Fibroblast of skin of abdomen (primary cell): ENCODE measurements at places on chromosomes 2 and 18.
A peak's percentile ranks its signal among the peaks of the same experiment; 100 is the strongest.

DNA sequence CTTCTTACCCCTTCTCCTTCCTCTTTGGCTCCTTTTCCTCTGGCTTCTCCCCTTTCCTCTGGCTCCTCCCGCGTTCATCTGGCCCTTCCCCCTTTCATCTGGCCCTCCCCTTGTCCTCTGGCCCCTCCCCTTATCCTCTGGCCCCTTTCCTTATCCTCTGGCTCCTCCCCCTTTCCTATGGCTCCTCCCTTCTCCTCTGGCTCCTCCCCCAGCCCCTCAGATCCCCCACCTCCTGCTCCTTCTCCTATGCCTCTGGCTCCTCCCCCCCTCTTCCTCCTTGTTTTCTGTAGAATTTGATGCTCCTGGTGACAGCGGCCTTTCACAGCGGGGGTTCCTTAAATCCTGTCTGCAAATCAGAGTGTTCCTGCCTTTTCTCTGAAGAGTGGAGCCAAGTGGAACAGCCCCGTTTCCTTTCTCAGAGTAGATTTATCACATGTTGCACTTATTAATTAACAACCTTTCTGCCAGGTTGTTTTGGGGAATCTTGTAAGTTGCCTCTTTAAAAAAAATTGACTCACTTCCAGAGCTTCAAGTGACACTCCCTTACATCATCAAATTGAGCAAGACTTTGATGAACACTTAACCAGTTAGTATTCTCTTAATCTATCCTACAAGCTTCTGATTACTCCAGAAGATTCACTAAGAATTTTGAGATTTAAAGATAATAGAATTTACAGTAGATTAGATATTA is 27.9 kb downstream of the FABP1 start:
- DNase-seq: peak; percentile 21

DNA sequence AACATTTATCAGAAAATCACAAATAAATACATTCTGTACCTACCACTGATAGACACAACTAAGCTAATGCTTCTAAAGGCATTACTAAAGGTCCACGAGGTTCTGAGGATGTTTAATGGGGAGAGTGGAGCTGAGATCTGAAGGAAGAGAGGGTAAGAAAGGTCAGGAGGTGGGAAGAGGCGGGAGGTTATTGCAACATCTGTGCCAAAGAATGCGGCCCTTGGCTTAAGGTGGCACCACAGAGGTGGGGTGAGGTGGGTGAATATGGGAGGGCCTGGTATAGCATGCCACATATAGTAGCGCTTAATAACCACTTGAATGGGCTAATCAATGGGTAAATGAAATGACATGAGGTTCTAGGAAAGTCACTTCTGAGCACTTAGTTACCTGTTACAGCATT is 217.8 kb upstream of the ATP5MC3 start:
- DNase-seq: no peak

DNA sequence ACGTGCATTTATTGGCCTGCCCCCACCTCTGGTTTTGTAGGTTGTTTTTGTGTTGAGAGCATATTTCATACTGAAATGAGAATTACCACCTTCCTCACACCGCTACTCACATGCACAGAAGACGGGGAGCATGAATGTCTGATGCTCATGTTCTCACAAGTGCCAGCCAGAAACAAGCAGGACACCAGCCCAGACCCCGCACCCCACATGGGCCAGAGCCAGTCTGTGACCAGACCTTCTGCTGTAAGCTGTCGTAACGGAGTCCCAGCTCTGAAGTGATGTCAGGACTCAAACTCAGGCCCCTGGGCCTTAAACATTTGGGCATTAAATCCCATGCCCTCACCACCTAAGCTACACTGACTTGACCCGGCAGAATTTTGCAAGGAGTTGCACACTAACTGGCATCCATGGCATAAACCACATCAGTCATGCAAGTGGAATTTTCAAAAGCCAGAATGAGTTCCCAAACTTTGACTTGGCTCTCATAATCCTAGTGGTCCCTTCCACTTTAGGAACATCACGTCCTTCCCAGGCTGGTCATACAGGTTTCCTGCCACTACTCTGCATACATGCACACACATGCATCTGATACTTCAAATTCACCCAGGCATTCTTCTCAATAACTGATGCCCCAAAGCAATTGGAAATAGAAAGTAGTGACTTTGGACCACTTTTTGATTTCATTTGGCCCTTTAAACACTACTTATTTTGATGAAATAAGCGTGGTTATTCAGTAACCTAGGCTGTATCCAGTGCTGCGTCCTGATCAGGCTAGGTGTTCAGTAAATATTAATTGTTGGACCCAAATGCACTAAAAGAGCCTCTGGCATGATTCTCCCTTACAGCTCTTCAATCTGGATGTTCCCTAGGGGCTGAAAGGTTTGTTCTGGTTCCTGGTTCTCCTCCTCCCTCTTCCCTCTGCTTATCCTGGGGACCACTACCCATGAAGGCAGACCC is 223.1 kb upstream of the ID2 start:
- no peak for DNase-seq

DNA sequence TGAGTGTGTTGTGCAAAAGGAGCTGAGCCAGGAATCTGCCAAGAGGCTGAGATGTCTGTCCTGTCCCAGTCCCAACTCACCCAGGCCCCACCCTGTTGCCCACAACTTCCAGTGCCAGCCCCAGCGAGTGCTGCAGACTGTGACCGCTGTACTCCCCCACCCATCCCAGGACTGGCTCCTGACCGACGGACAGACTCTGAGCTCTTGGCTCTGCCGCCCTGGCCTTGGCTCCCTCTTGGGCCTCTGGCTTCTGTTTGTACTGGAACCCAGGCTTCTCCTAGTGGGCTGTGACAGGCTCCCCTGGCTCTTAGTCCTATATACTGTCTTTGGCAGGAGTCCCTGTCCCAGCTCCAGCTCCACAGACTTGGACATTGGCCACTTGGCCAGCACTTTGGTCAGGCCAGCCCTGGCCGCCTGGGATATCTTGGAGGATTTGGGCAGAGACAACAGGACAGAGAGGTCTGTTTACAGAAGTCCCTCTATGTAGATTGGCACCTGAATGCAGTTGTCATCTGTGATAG is 41.1 kb downstream of the ACOXL start:
- DNase-seq: no peak

- peak; percentile 84 for DNase-seq
These were observed 784 bp downstream of the ACTR1B start for GRCh38 chr2:97662895-97663625.

DNA sequence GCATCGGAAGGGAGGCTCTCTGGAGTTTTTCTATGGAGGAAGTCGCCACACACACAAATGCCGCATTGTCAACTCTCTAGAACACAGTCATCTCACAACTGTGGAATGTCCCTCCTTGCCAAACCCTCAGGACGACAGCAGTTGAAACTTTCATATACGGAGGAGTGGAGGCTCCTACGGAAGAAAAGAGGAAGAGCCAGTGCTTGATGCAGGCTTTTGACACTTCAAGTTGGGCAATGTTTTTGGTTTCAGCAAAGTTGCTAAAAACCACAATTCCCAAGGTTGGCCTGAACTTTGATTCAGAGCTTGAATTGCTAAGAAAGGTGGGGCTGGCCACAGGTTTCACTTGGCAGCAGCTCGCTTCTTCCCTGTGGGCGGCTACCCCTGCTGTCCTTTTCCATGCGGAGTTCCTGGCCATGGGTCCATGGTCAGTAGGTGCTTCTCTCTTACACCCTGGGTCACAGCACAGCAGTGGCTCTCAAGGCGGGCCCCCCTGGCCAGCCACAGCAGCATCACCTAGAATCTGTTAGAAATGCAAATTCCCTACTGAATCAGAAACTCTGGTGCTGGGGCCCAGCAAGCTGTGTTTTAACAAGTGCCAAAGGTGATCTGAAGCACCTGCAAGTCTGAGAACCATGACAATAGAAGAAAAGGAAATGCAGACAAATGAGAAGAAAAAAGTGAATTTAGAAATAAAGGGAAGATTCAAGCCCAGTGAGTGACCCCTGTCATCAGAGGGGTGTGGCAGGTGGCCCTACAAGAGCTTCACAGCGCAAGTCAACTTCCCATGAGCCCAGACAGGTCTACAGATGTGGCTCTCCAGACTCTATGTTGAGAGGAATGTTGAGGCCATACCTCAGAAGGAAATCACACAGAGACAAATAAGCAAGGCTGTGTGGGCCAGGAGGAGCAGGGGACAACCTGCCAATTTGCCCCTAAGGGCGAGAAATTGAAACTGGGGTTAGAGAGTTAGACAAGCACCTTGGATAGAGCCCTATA is 856.4 kb downstream of the RNF144A start:
- DNase-seq: peak; percentile 28

GRCh38 chr2:26412091-26412673 is 10.5 kb downstream of the DRC1 start:
- no peak for DNase-seq

DNA sequence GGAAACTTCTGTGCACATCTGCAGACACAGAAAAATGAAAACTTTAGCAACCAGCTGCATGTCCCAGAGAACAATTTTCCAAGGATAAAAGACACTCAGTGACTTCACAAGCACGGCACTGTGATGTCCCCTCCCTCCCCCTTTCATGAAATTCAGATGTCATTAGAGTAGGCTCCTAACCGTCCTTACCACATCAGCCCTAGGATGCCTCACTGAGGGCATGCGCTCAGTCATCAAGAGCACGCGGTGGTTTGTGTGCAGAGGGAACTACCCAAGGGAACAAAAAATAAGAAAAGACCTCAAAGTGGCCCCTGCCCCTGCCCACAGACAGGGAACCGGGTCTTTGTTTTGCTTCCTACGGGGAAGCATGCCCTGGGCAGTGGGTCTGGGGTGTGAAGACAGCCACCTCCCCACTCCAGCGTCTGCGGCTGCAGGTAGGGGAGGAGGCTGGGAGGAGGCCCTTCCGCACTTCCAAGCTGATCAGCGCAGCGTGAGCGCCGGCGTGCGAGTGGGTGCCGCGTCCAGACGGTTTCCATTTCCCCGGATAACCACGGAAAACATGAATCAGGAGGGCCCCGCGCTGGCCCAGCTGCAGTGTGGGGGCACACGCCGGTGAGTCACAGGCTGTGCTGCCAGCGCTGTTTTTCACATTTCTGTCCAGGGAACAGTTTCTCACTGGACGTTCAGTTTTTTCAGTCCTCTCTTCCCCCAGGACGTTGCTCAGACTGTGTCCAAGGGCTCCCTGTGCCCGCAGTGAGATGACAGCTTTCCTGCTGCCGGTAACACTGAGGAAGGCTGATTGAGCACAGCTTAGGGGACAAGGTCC is 70.6 kb downstream of the COPS8 start:
- peak; percentile 91 for DNase-seq

- DNase-seq: no peak
These were observed 187.5 kb upstream of the ACVR2A start for GRCh38 chr2:147657086-147658000.

GRCh38 chr18:53701697-53702096 is 522.8 kb downstream of the MBD2 start:
- no peak for DNase-seq

GRCh38 chr2:42809819-42810120 is 17.4 kb upstream of the HAAO start:
- no peak for DNase-seq

GRCh38 chr2:28173377-28173776 is 219.3 kb upstream of the FOSL2 start:
- no peak for DNase-seq

- DNase-seq: no peak
These were observed 76.4 kb upstream of the CDKL4 start for GRCh38 chr2:39320162-39320561.

GRCh38 chr2:55134316-55134706 is 84.1 kb upstream of the RTN4 start:
- DNase-seq: no peak

DNA sequence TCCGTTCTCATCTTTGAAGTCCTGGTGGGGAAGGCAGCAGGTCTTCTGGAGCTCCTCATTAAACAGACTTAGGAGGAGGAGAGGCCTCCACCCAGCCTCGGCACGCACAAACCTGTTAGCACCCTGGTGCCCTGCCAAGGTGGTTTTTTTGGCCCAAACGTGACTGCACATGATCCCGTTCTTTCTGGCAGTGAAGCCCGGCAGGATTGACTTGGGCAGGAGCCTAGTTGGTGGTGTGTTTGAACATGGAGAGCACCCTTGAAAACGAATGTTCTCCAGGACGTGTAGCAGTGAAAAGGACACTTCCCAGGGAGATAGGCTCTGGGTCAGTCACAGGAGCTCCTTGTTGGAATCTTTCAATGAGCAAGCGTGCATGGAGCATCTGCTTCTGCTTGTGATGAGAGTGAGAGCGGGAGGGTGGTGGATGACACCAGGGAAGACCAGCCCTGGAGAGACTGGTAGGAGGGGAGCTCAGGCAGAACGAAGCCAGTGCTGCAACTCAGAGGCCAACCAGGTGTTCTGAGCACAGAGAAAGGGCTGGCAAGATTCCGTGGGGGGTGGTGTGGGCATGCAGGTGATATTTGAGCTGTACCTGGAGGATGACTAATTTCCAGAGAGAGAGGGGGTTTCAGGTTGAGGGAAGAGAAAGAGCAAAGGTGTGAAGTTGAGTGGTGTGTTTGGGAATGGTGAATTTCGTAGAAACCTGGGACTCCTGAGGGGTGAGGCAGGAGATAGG is 73.8 kb downstream of the TANC1 start:
- no peak for DNase-seq

GRCh38 chr2:67560771-67561456 is 163.8 kb downstream of the ETAA1 start:
- DNase-seq: no peak

GRCh38 chr2:200625282-200625681 is 39.5 kb downstream of the AOX1 start:
- DNase-seq: no peak

DNA sequence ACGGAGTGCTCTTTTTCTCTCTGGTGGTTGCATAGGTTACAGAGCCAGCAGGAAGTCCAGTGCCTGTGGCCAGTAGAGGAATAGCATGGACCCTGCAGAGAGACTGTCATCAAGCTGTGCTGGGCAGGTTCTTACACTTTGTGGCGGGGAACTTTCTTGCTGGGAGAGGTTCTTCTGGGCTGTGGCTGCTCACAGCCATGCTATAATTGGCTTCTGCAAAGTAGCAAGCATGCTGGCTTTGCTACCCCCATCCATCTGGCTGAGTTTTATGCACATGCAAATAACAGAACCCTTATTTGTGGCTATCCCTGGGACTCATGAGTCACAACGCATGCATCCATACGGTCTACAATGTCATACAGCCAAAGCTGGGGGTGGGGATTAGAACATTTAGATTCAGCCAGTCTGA is 68.9 kb downstream of the PLCL1 start:
- peak; percentile 95 for DNase-seq

DNA sequence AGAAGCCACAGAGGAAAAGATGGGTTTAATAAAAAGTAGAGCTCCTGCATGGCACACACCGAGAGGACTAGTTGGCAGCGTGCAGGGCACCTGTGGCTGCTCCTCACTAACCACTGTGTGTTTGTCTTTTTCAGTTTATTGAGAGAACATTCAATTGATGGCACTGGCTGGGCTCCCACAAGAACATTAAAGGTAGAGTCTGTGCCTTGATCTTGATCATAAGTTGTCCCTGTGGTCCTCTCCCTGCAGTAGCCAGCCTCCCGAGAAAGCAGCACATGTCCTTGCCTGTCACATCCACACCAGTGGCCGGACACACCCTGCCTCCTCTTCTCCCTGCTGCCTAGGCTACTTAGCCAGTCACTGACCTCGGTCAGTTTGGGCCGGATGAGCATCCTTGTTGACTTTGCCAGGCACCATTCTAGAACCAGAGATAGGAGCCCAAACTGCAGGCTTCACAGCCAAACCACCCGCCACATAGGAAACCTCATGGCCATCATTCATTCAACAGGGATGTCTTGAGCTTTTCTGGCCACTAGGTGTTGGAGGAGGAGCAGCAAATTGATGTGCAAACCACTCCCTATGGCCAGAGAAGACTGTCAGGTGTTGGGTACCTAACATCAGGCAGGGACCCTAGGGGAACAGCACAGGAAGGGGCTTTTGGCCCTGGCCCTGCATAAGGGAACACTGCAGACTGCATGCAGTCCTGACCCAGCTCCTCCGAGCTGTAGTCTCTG is 30.2 kb upstream of the SCLY start:
- DNase-seq: no peak
